ENCODE measurements at places on chromosomes 13 and 19. TPM values are rescaled to one million over a fixed set of nuclear protein-coding genes. Genes with fewer than 3 reads are reported as not detected.
A peak's percentile ranks its signal among the peaks of the same experiment; 100 is the strongest.

The ZNF556 gene
- total RNA-seq, result not detected

DNA sequence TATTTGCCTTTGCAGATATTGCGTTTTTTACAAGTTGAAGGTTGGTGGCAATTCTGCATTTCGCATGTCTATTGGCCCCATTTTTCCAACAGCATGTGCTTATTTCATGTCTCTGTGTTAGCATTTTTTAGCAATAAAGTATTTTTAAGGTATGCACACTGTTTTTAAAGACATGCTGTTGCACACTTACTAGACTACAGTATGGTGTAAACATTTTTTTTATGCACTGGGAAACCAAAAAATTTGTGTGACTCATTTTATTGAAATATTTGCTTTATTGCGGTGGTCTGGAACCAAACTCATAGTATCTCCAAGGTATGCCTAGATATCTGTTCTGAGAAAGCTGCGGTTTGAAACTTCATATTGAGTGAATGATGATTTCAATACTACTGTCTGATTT, 55.4 kb upstream of the RNF113B start:
- DNase-seq, result no peak

GRCh38 chr19:3186160-3186688, 494 bp downstream of the NCLN start:
- peak; percentile 41 for DNase-seq

DNA sequence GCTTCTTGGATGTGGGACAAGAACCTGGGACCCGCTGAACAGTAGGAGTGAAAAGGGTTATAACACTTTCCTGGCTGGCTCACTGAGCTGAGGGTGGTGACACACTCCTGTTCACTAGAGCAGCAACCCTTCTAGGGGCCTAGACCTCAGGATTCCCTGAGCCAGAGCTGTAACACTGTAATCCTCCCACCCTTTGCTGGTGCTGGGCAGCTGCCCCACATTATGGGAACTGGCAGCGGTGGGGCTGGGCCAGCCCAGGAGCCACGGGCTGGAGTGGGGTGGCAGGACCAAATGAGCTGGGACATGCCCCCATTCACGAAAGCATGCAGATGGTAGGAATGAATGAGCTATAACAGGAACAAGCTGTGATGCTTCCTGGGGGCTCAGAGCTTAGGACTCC, 110.6 kb downstream of the B3GLCT start:
- no peak for DNase-seq

- DNase-seq, result no peak
Measured at GRCh38 chr13:35479706-35480105, 3.2 kb upstream of the MAB21L1 start.

DNA sequence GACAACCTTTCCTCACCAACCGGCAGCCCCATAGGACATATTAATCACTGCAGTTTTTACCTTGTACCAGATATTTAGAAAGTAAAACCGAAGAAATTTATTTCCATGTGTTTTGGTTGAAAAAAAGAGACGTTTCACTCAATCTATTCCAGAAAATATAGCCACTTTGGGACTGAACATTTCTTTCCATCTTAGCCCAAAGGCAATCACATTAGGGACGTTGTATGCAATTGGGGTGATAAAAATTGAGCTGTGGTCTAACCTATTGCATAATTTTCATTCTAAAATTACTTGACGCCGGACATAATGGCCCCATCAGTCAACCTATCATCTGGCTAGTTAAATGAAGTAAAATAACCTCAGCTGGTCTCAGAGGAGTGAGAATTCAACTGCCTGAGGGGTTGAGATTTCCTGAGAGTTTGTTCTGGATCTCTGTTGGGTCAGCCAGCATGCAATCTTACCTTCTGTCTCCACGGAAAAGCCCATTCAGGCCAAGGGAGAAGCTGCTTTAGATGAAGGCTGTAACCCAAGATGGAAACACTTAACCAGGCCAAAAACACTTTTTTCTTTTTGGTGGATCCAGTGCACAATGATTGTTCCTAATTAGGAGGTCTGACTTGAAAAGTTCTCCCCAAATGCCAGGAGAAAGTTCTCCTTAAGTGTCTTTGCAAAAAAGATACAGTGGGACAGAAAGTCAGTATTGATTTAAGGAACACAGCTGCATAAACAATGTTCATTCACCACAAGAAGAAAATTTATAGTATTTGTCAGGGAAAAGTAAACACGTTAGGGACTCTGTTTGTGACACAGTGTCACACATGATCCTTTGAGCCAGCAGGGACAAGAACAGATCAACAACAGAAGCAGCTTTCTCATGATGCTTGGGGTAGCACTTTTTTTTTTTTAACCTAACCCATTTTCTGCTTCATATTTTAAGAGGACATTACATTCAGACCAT, 34.1 kb downstream of the DLEU7 start:
- no peak for DNase-seq

DNA sequence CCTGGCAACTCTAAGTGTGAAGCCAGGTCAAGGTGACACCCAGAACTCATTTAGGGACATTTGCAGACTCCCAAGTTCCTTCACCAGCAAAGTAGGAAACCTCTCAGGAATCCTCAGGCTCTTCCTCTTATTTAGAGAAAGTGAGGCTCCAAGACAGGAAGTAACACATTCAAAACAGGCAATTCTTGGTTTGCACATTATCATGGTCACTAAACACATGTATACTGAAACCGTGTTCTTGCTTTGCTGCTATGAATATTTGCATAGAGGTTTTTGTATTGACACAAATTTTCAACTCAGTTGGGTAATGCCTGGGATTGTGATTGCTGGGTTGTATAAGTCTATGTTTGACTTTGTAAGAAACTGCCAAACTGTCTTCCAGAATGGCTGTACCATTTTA, 13.2 kb upstream of the URI1 start:
- no peak for DNase-seq

Measured in neural progenitor cell (in vitro differentiated cells).